ENCODE measurements at places on chromosomes 11 and 22.

DNA sequence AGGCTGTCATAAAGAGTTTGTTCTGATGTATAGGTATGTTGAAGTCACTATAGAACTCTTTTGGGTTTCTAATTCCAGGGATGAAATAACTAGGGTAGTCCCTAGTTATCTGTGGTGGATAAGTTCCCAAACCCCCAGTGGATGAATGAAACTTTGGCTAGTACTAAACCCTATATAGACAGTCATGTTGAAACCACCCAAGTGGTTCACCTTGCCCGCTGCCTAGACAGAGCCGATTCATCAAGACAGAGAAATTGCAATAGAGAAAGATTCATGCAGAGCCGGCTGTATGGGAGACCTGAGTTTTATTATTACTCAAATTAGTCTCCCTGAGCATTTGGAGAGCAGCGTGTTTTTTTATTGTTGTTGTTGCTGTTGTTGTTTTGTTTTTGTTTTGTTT, 23.8 kb upstream of the NUCB2 start:
- no peak for DNase-seq

DNA sequence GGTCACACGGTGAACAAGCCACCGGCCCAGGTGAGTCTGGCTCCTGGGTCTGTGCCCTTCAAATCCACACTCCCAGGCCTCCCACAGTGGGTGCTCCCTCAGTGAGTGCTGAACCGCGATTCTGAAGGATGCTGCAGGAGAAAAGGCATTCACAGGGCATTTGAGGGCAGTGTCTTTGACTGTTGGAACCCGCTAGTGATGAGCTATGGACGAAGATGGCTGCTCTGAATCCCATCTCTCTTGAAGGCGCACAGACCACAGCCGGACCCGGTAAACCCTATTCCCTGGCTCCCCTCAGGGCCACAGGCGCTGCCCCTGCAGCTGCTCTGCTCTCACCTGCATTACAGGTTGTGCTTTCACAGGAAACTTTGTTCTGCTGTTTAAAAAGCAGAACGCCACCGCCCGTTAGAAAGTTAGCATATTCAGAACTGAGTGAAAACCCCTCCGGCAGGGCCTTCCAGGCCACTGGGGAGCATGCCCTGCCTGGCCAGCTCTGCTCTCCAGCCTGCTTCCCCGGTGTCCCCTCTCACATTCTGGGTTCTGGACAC, 3.2 kb downstream of the LRRC32 start:
- DNase-seq, result no peak

DNA sequence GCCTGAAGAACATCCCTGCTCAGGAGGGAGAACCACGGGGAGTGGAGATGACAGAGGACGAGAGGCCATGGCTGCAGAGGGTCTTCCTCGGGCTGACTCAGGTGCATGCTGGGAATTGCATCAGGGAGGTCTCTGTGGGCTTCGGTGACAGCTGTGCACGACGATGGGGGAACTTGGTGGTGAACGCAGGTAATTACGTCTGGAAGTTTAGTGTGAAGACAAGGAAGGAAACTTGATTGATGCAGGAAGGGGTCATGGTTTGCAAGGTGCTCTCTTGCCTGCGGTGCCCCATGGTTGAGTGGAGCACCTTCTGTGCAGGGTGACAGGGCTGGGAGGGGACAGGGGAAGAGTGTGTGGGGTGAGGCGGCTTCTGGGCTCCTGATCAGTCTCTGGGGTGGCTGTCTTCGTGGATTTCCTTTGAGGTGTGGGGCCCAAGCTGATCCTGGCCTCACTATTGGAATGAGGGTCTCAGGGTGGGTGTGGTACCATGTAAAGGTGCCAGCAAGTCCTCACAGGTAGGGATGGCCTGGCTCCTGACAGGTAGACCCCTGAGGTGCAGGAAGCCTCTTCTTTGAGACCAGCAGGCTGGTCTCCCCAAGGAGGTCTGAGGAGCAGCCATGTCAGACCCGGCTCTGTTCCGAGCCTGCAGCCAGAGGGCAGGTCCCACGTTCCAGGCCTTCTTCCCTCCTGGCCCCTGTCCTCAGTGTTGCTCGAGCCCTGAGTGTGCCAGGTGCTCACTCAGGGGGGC, 1020.1 kb downstream of the TBC1D22A start:
- DNase-seq, result no peak

DNA sequence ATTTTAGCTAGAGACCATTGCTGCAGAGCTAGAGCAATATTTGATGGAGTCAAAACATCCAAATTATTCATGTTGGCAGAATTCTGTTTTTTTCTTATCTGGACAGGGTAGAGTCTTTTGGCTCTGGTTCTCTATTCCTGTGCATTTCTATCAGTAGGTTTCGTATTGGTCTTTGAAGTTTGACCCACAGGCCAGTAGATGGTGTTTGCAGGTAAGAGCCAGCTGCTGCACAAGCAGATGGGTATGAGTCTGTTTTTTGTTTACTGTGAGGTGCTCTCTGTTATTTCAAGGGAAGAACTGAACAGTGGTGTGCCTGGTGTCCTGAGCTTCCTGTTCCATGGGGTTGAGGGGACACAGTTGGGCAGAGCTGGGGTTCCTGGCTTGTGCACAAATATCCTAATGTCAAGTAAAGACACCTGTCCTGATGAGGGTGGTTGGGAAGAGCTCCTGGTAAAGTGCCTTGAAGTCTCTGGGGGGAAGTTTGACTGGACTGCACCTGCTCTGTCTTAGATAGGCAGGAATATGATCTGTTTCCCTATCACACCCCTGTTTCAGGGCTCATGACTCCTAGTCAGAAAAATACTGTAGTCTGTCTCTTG, 34.0 kb upstream of the SLC22A25 start:
- DNase-seq, result no peak

GRCh38 chr22:29784451-29785361, 17.5 kb downstream of the UQCR10 start:
- no peak for DNase-seq

- DNase-seq, result no peak
Measured at GRCh38 chr11:129814244-129815014, 1.2 kb upstream of the TMEM45B start.

Data from RCC 7860 (cell line).